Osteocyte (in vitro differentiated cells): ENCODE measurements at places on chromosomes 12 and 14.

GRCh38 chr14:20048202-20048601 lies 11.6 kb upstream of the OR4L1 start:
- no peak for DNase-seq

DNA sequence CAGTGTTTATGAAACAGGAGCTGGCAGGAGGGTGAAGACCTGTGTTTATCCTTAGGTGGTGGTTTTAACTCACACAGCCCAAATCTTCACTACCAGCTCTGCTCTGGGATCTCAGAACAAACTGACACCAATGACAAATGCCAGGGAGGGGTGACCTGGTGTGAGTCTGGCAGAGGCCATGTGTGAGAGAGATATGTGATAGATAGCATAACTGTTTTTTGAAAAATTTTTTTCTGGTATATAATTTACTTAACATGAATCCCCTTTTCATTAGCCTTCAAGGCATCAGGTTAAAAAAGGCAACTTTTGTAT lies 51.5 kb downstream of the SLC38A4 start:
- DNase-seq: no peak

DNA sequence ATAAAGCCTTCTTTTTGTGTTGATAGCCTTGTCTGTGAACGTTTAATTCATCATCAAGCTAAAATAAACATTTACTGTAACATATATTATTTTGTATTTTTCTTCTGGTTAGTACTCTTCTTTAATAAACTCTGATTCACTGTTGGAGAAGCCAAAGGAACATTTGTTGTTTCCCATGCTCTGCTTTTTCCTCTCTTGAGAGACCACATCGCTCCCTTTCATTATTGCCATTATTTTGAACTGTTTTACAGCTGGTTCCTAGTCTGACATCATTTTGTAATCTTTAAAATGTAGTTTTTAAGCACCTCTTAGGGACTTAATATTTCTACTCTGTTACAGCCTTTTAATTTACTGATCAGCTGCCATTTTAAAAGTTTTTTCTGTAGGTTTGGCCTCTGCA lies 301.8 kb downstream of the NPAS3 start:
- no peak for DNase-seq

DNA sequence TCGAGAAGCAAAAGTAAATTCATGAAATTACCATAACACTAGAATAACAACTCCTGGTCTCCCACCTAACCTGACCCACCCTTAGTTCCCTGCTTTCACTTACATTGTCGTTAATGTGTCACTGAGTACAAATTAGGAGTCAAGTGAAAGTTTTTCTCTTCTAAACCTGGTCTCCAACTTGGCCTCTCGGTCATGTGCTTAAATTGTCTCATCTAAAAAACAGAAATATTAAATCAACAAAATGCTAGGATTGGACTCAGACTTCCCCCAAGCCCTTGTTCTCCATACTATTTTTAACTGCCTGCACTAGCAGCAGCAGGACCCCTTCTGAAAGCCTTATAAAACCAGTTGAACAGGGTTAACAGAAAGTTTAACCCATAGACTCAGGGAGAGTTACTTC lies 1.8 kb upstream of the BTG1 start:
- no peak for DNase-seq

DNA sequence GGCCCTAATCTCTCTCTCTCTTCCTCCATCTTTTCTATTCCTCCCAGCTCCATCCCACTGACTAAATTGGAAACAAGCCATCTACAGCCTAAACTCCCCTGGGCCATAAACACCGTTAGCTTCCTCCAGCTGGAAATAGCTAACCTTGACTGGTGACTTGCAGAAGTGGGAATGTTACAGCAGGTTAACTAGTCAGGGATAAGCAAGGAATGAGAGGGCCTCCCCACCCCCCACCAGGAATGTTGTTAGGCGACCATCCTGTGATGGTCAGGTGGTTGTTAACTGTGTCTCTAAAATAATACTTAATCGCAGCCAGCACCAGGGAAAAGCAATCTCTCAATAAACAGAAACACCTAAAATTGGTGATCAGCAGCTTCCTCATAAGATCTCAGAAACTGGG lies 40.8 kb downstream of the MIS18BP1 start:
- DNase-seq: no peak

DNA sequence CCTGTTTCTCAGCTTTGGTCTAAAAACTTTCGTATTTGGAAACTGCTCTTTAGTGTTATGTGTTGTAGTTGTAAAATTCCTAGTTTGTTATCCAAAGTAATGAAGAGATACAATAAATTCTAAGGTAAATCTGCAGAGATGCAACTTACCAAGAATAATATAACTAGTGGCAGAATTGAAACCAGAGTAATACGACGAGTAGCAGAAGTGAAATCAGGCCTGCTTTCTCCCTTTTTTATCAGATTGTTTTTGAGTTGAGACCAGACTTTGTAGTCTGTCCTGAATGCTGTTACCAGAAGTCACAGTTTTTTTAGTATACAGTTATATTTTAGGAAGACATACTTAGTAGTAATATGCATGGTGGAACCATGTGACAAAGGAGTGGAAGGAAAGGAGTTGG lies 12.5 kb downstream of the PAPOLA start:
- DNase-seq: no peak

- DNase-seq: no peak
Measured at GRCh38 chr12:5560265-5560664, 128.4 kb downstream of the NTF3 start.

- no peak for DNase-seq
Measured at GRCh38 chr12:79959484-79959883, 24.6 kb upstream of the PPP1R12A start.

GRCh38 chr12:86264451-86265328 lies 8.5 kb upstream of the MGAT4C start:
- DNase-seq: no peak
